ENCODE measurements at places on chromosomes 5 and 9.
A peak's percentile ranks its signal among the peaks of the same experiment; 100 is the strongest.

DNA sequence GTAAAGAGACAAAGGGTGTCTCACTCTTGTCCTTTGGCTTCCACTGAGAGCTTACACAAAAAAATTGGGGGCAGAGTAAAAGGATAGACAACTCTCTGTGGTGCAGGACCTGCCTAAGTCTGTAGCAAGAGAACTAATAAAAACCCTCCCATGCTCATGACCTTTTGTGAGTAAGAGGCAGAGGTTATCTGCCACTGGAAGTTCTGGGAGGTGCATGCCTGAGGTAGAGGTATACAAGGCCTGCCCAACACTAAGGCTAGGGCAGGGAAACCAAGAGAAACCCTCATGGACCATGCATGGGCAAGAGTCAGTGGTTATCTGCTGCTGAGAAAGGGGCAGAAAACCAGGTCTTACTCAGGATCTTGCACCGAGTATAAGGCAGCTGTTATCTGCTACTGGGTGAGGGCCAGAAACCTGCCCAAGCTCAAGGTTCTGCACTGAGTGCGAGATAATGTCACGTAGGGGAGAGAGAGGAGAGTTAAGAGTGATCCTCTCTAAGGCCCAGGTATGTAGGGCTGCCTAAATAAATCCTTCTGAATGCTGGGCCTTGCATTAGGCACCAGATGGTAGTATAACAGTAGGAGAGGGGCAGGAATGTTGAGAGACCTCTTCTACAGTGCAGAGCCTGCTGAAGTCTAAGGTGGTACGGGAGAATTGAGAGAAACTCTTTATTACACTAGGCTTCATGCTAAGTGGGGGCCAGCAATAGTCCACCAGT, 143.4 kb downstream of the MACROH2A1 start:
- DNase-seq = no peak

- no peak for DNase-seq
Measured at GRCh38 chr5:181044662-181045305, 4.7 kb downstream of the BTNL9 start.

DNA sequence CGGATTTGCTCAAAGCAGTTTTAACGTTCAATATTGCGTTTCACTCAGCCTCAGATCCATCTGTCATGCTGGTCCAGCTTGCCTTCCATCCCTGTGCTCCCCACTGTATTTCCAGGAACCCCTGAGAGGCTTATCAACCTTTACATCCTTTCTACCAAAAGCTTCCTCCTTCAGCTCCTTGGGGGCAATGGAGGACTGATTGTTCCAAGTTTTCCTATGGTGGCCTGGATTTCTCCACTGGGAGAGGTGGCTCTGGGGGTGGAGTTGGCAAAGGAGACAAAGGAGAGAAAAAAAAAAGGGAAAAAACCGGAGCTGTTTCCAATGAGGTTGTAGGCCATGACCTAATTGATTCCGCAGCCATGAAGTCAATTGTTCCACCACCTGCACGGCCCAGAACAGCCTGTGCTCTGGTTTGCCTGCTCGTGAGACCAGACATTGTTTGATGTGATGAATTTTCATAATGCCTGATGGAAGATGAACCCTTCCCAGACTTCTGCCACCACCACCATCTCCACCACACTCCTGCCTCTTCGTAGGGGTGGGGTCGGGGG, 54.1 kb downstream of the ABLIM3 start:
- no peak for DNase-seq

GRCh38 chr5:122429545-122430318, 117.7 kb downstream of the SNCAIP start:
- DNase-seq = no peak

GRCh38 chr5:132781029-132781428, 4.0 kb upstream of the SEPTIN8 start:
- no peak for DNase-seq

GRCh38 chr5:93219641-93220145, 361.3 kb downstream of the NR2F1-AS1 start:
- DNase-seq = no peak

- DNase-seq = no peak
Measured at GRCh38 chr5:176692326-176692725, 45.0 kb downstream of the TSPAN17 start.

DNA sequence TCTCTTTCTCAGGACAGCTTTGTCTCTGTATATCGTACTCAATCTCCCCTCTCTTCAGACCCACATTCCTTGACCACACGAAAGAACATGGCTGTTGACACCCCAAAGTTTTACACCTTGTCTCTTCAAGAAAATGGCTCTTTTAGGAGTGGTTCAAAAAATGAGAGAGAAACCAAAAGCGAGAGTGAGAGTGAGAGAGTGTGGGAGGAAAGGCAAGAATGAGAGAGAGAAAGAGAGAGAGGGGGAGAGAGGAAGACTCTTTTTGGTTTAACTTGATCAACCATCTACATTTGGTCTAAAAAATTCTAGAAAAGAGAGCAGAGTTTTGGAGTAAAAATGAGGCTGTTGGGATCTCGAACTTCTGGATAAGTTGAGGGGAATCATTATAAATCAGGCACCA, 581.8 kb upstream of the WWC1 start:
- no peak for DNase-seq

DNA sequence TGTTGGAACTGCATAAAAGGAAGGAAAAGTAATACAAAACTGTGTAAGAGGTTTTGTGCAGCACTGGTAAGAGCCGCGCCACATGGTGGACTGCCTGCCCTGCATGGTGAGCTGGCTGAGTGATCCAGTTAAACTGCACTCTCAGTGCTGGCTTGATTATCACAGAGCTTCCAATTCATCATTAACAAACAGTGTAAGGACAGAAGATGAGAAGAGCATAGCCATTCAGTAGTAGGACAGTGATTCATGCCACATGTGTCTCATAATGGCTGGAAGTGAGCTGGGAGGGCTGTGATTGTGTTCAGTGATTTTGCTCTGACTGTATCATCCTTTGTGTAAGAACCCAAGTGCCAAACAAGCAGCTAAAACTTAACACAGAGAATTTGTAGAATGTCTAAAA, 14.1 kb downstream of the ASPN start:
- no peak for DNase-seq

- peak; percentile 48 for DNase-seq
Measured at GRCh38 chr9:97237951-97238889, 69.2 kb upstream of the CCDC180 start.

DNA sequence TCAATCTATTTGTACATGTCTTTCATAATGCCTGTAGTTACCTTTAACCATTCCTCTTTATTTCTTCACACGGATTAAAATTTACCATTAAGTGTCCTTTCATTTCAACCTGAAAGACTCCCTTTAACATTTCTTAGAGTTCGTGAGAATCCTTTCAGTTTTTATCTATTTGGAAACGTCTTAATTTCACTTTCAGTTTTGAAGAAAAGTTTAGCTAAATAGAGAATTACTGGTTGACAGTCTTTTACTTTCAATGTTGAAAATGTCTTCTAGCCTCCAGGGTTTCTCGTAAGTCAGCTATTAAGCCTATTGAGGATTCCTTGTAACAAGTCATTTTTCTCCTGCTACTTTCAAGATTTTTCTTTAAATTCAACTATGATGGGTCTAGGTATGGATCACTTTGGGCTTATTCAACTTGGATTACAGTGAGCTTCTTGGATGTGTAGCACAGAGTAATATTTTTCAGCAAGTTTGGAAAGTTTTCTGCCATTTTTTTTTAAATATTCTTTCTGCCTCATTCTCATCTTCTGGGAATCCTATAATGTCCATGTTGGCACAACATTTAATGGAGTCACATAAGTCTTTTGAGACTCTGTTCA, 48.5 kb downstream of the RFX3 start:
- no peak for DNase-seq

DNA sequence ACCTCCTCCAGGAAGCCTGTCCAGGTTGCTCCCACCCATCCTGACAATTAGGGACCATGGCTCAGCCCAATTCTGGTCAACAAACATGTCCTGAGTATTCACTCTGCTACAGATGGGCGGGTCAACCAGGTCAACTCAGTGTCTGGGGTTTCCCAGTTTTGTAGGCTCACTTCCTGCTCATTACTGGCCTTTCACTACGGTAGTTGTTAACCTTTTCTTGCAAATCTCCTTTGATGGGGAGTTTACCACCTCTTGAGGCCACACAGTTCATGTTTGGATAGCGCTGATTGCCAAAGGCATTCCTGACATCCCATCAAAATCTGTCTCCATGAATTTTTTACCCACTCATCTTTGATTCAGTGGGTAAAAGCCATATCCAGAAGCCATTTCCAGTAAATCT, 13.8 kb downstream of the TMEM8B start:
- no peak for DNase-seq

- no peak for DNase-seq
Measured at GRCh38 chr5:77776554-77777206, 541 bp upstream of the TBCA start.

DNA sequence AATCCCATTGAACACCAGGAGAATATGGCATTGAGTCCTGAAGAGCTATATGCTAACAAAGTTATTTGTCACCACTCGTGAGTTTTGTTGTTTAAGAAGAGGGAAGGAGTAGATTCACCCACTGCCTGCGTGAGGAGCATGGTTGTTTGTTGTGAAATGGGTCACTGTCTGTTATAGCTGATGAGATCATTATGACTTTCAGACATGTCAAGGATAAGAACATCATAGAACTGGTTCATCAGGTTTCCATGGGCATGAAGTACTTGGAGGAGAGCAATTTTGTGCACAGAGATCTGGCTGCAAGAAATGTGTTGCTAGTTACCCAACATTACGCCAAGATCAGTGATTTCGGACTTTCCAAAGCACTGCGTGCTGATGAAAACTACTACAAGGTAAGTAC, 76.9 kb downstream of the SYK start:
- DNase-seq = no peak

DNA sequence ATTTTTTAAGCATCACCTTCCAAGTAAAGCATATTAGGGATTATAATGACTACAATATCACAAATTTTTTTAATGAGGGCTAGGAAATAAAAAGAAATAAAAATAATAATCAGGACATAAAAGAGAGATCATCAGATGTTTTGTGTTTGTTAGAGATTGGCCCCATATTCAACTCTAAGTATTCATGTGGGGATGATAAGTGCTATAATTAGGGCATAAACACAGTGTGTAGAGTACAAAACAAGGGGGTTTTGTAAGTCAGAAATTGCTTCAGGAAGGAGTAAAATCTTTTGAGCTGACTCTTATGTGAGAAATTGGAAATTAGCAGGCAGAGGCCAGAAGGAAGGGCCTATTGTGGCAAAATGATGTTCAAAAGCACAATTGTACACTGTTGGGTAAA, 127.3 kb downstream of the STARD4 start:
- no peak for DNase-seq

- DNase-seq = no peak
Measured at GRCh38 chr5:149759563-149759962, 29.5 kb downstream of the PPARGC1B start.

DNA sequence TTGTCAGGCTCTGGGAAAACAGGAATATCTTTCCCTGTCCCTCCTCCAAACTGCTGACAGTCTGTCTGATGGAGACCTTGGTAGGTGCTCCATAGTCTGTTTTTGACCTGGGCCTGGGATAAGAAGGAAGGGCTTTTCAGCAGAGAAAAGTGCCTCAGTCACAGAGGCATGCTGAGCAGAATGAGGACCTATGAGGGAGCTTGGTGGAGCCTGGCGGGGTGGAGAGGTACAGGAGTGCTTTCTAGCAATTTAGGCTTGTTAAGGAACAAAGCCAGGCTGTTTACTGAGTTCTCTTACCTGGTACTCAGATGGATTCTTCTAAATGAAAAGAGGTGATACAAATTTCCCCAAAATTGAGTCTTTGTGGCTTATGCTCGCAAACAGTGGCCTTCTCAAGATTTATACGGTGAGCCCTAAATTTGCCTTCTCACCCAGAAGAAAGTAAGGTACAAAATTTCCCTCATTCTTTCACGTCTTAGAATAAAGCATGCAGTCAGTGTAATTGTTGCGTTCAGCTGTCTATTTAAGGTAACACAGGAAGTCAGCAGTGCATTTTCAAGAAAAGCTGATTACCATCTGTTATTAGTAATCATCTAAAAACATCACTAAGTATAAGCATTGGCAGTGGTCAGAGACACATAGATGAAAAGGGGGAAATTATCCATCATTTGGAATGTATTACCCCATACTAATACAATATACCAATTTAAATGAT, 28.6 kb upstream of the IL13 start:
- DNase-seq = no peak

GRCh38 chr9:69020301-69021145, 6.6 kb upstream of the PRKACG start:
- DNase-seq = no peak

GRCh38 chr5:171908638-171909037, 97.8 kb downstream of the FBXW11 start:
- DNase-seq = no peak

GRCh38 chr5:5042806-5043205, 97.3 kb upstream of the ADAMTS16 start:
- no peak for DNase-seq

- no peak for DNase-seq
Measured at GRCh38 chr5:142428773-142429473, 104.1 kb upstream of the SPRY4 start.

DNA sequence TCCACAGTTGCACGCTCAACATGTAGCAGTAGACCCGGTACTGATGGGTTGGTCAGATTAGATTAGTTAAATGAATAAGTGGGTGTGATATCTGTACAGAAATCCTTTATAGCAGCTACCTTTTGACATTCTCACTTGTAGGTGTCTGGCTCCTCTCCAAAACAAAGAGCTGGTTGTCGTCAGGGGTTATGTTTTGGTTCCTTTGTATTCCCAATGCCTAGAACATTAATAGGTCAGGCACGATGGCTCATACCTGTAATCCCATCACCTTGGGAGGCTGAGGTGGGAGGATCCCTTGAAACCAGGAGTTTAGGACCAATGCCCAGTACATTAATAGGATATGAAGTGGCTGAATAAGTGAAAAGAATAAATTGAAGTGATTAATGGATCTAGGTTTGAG, 182.1 kb downstream of the SNCAIP start:
- DNase-seq = no peak

Measured in stimulated activated CD8-positive, alpha-beta memory T cell treated with anti-CD3 and anti-CD28 coated beads, Interleukin-15, amount 100 ng/mL, for 4 hours (primary cell).